Activated T-cell treated with anti-CD3 and anti-CD28 coated beads, Interleukin-2, amount 50 U/mL, for 72 hours (primary cell): ENCODE measurements at places on chromosomes 6 and 20. TPM values are rescaled to one million over a fixed set of nuclear protein-coding genes. Genes with fewer than 3 reads are reported as not detected.
A peak's percentile ranks its signal among the peaks of the same experiment; 100 is the strongest.

- no peaks in the 10 kb centered on the region for H3K27me3 ChIP-seq
- peaks cover 25% of the 10 kb centered on the region for H3K36me3 ChIP-seq
- H3K27ac ChIP-seq, result no peak overlapping the region
- H3K4me3 ChIP-seq, result no peak overlapping the region
These were observed 2.8 kb upstream of the ZNF512B start for GRCh38 chr20:63972312-63973159.

DNA sequence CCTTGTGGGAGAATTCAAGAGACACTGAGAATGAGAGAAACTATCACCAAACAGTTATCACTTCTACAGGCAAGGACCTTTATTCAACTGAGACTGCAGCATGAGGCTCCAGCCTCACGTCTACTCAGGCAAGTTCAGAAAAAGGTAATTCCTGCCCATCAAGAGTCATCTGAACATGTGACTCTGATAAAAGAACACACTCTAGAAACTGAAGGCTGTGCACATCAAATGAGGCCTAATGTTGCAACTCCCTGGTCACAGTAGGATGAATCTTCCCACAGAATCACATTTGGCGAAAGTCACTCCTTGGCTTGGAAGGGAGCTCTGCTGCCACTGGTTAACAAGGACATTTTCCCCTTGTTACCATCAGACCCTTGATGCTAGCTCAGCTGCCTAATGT, 71.2 kb upstream of the EMILIN3 start:
- no peak for DNase-seq
- no peak overlapping the region for H3K4me3 ChIP-seq
- no peaks in the 10 kb centered on the region for H3K27me3 ChIP-seq
- H3K27ac ChIP-seq, result no peak overlapping the region
- peaks cover 31% of the 10 kb centered on the region for H3K36me3 ChIP-seq

DNA sequence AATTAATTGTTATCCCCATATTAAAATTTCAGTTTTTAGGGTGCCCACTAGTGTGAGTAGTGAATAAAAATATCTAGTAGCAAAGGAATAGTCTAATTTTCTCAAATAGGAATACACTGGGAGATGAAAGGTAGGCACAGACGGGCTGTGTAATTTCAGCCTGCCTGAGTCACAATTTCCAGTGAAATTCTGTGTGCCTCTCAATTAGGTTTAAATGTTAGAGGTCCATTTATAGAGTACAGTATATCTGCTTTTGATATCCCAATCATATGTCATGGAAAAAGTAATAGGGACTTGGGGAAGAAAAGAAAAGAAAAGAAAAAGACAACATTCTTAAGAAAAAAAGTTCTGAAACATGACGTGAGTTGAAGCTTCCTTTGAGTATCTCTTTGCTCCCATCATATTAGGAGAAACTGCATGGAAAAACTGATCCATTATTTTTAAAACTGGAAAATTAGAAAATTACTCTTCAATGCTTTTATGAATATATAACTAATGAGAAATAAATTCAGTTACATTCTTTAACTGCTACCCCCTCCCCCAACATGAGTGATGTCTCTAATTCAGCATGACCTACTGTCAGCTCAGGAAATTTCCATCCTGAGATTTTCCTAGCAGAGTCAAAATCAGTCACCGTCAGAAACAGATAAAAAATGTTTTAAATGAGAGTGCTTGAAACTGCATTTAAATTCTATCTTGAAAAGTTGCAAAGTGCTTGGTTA, 473.8 kb upstream of the HSF2 start:
- no peak overlapping the region for H3K27ac ChIP-seq
- peaks cover 7% of the 10 kb centered on the region for H3K4me1 ChIP-seq
- no peaks in the 10 kb centered on the region for H3K36me3 ChIP-seq
- DNase-seq, result no peak
- H3K27me3 ChIP-seq, result no peaks in the 10 kb centered on the region

GRCh38 chr6:25366903-25367545, 87.8 kb downstream of the CARMIL1 start:
- H3K36me3 ChIP-seq, result no peaks in the 10 kb centered on the region
- no peaks in the 10 kb centered on the region for H3K27me3 ChIP-seq
- peak overlapping the region; percentile 91 for H3K27ac ChIP-seq
- peak overlapping the region; percentile 87 for H3K4me3 ChIP-seq
- peaks cover 75% of the 10 kb centered on the region for H3K4me1 ChIP-seq

DNA sequence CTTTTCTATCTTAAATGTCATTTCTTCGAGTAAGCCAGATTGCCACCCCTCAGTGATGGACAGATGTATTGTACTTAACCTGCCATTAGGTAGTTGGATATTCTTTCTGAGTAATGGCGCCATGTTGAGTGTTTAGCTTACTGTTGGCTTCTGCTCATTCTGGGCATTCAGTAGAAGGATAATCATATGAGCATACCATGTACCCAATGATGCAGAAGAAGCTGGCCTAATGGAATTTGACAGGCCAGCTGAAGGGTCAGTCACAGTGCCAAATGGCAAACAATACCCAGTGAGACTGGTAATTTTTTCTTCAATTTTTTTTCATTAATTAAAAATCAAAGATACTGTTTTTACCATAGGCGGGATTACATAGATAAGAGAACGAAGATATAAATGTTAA, 1010.8 kb upstream of the EYS start:
- no peaks in the 10 kb centered on the region for H3K27me3 ChIP-seq
- DNase-seq, result no peak
- H3K4me3 ChIP-seq, result no peak overlapping the region
- H3K36me3 ChIP-seq, result no peaks in the 10 kb centered on the region
- no peaks in the 10 kb centered on the region for H3K4me1 ChIP-seq
- H3K27ac ChIP-seq, result no peak overlapping the region

DNA sequence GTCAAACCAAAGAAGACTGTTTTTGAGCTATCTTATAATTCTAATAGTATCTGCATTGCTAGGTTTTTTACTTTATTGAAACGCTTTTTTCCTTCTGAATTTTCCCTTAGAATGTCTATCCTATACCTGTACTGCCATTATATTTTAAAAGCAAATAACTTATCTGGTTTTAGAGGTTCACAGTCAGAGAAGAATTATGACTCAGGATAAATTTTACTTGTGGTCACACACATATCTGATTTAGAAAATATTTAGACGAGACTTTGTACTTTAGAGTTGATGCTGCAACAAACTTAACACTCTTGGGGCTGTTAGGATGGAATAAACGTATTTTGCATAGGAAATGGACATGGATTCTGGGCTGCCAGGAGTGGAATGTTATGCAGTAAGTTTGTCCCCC, 33.0 kb downstream of the LMBRD1 start:
- no peaks in the 10 kb centered on the region for H3K36me3 ChIP-seq
- DNase-seq, result no peak
- H3K27me3 ChIP-seq, result no peaks in the 10 kb centered on the region
- H3K4me3 ChIP-seq, result no peak overlapping the region

DNA sequence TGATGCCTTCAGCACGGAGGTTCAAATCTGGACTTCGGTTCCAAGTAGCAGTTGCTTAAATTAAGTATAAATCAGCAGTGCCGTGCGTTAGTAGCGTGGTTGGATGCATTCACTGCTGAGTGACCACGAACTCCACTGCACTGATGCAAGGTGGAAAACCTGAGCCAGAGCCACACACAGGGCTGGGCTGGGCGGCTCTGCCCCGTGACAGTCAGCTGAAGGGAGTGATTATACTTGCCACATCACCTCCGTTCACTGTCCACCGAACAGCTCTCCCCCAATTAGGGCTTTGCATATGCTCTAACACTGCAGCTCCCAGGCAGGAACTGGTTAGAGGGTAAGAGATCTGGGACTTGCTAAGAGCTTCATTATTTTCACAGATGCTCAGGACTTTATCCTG, 22.2 kb downstream of the PPP1R3G start:
- H3K27me3 ChIP-seq, result no peaks in the 10 kb centered on the region
- no peak for DNase-seq
- H3K4me3 ChIP-seq, result no peak overlapping the region
- H3K36me3 ChIP-seq, result no peaks in the 10 kb centered on the region
- no peak overlapping the region for H3K27ac ChIP-seq

GRCh38 chr20:10263385-10264165, 44.9 kb downstream of the SNAP25 start:
- no peaks in the 10 kb centered on the region for H3K36me3 ChIP-seq
- H3K27ac ChIP-seq, result no peak overlapping the region
- DNase-seq, result no peak
- no peak overlapping the region for H3K4me3 ChIP-seq

TMEM74B gene
- total RNA-seq, result 1.5 TPM

ERMARD gene
- total RNA-seq, result 30.5 TPM

FAM135A gene
- 12.6 TPM for total RNA-seq

PTCRA gene
- not detected for total RNA-seq

DNMT3B gene
- total RNA-seq, result 3.2 TPM
